ENCODE measurements at places on chromosomes 3 and 15.

GRCh38 chr3:69240651-69241568, 118.5 kb upstream of the LMOD3 start:
- DNase-seq, result no peak

GRCh38 chr3:65636326-65636725, 402.4 kb downstream of the MAGI1 start:
- DNase-seq, result no peak

- DNase-seq, result no peak
Observed at GRCh38 chr3:193499136-193499770, 55.4 kb downstream of the ATP13A4 start.

DNA sequence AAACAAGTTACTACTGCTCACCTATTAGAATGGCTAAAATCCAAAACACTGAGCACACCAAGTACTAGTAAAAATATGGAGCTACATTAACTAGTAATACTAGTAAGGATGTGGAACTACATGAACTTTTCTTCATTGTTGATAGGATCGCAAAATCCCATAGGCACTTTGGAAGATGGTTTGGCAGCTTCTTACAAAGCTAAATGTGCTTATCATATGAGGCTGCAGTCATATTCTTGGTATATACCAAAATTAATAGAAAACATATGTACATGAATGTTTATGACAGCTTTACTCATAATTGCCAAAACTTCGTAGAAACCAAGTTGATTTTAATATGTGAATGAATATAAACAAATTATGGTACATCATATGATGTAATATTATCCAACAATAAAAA, 366.8 kb upstream of the KCNMB2 start:
- no peak for DNase-seq

DNA sequence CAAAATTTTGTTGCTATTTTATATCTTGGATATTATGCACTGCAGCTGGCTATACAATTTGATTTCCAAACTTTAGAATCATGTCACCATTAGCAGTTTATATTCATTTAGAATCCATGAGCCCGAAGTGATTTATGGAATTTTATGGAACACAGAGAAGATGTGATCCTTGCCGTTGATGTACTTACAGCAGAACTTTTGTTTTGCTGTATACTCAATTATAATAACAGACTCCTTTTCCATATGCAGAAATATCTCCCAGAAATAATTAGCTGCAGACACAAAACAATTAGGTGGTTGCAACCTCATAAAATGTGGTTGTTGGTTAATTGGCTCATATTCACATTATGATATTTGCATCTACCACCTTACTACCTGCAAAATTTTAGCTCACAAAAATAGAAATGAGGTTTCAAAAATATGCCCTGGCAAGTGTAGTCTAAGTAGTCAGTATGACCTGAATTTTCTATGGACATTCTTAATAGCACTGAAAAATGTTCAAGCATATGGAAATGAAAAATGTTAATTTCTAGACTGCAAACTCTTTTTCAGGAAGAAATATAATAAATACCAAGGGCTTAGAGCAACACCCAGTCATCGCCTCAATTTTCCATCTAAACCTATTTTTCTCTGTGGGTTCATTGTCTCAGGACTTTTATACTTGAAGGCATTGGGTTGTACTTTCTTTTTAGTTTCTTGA, 997.6 kb downstream of the MCTP2 start:
- DNase-seq, result no peak

DNA sequence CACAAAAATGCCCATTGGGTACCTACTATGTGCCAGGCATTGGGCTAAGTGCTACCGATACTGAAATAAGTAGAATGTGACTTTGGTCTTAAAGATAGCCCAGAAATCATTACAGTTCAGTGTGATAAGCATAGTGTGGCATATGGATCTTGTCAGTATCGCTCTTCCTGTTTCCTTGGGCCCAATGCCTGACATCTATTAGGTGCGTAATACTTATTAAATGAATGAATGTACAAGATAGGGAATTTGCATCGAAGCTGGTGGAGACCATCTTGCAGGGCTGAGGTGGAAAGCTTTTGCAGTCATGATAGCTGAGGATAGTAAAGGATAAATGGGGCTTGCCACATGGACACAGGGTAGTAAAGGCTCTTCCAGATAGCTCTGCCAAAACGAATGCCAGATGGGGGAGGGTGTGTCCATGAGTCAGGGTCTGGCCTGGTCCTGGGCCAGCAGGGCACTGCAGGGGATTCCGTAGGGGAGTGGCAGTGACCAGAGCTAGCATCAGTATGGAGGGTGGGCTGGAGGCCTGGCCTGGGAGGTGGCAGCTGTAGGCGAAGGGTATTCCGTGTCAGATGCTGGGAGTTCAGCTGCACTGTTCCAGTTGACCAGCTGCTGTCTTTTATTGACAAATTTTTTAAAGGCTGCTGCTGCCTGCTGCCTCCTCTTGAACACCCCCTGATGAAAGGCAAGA, 23.5 kb downstream of the TSEN2 start:
- DNase-seq, result no peak

GRCh38 chr15:78455749-78456148, 17.7 kb downstream of the IREB2 start:
- DNase-seq, result no peak

- no peak for DNase-seq
Observed at GRCh38 chr3:172713316-172713715, 2.4 kb upstream of the NCEH1 start.

Measured in activated naive CD4-positive, alpha-beta T cell treated with anti-CD3 and anti-CD28 coated beads for 36 hours (primary cell).